ENCODE measurements at places on chromosomes 6 and 20.

GRCh38 chr20:45094864-45095574, 5.9 kb downstream of the KCNS1 start:
- no peak for DNase-seq

DNA sequence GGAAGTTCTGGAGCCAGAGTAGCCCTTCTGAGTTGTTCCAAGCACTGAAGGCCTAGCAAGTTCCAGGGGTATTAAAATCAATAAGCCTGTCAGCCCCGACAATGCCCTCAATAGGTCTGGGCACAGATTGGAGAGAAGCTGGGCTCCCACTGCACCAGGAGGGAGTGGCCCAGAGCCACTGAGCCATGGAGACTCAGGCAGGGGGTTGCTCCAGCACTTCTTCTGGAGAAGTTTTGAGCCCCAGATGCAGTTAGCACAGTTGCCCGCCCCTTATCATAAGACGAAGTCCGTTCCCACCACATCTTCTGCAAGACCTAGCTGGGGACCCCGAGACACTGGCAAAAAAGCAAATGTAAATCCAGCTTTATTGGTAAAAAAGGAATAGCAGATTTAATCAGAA, 13.0 kb downstream of the DEFB132 start:
- DNase-seq: no peak

DNA sequence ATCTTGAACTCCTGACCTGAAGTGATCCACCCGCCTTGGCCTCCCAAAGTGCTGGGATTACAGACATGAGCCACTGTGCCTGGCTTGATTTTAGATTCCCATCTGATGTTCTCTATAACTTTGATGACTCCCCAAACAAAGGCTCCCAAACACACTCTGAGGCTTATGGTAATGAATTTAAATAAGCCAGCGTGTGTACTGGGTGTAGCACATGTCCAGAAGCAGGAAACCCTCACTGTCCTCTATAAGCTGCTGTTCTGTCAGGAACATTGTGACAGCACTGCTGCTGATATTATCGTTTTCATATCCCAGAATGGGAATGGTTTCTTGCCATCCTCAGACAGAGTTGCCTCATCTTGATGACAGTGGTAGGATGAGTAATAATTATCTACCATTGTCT, 54.1 kb upstream of the SALL4 start:
- no peak for DNase-seq

GRCh38 chr6:81938991-81939732, 186.7 kb upstream of the TENT5A start:
- DNase-seq: no peak

- no peak for DNase-seq
Measured at GRCh38 chr6:1117530-1118286, 194.2 kb upstream of the FOXQ1 start.

DNA sequence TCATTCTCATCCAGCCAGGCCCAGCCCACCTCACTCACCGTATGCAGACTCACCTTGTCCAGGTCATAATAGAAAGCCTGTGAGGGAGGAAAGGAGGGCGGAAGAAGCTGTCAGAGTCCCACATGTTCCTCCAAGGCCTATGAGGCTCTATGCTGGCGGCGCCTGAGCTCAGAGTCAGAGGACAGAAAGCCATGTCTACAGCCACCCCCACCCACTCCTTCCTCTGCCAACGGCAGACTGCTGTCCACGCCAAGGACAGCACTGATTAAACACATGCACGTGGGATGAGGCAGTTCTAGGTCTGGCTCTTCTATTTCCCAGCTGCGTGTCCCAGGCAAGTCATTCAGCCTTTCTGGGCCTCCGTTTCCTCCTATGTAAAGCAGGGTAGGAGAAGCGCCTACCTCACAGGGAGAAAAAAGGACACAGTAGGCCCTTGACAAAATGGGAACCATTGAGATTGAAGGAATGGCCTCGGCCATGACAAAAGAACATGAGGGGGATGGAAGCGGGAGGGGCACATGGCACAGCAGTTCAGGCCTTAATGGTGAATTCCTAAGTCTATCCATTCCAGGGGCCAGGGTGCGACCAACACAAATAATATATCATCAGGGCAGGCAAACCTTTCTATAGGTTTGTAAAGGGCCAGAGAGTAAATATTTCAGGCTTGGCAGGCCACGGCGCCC, 80.1 kb downstream of the RIPOR3 start:
- no peak for DNase-seq

DNA sequence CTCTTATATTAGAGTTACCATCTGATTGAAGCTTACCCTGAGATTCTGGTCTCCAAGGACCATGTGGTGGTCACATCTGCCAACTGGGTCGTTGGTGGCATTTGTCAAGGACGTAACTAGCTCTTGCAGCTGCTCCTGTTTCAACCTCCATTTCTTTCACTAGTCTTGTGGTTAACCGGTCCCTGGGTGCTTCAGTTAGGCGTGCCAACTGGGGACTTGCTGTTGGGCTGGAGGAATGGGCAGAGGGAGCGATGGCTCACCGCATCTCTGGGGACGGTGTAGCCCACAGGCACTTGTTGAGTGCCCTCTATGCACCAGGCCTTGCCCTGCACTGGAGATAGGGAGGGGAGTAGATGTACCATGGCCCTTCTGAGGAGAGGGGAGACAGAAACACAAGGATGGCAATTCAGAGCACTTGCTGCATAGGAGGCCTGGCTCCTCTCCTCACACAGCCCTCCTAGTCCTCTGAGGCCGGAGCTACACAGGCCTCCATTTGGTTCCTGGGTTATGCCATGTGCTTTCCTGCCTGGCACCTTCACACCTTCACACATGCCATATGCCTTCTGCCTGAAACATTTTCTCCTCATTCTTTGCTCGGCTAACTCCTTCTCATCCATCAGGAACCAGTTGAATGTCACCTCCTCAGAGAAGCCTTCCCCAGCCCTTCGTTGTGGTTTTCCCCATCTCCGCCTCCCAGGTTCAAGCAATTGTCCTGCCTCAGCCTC, 20.0 kb upstream of the ASXL1 start:
- no peak for DNase-seq

GRCh38 chr20:18265441-18265840, 22.9 kb upstream of the ZNF133 start:
- no peak for DNase-seq

DNA sequence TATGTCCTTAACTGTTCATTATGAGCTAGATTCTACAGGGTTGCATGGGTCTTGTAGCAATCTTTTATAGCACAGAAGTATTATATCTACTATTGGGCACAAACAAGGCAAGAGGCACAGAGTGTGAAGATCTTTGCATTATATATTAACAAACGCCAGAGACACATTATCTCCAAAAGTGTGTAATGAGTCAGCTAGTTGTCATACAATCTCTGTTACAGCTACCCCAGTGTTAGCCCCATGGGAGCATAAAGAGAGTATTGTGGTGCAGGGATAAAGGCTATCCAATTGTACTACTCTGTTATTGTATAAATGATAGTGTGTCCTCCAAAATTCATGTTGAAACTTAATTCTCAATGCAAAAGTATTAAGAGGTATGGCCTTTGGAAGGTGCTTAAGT, 148.4 kb upstream of the RIMS1 start:
- DNase-seq: no peak

DNA sequence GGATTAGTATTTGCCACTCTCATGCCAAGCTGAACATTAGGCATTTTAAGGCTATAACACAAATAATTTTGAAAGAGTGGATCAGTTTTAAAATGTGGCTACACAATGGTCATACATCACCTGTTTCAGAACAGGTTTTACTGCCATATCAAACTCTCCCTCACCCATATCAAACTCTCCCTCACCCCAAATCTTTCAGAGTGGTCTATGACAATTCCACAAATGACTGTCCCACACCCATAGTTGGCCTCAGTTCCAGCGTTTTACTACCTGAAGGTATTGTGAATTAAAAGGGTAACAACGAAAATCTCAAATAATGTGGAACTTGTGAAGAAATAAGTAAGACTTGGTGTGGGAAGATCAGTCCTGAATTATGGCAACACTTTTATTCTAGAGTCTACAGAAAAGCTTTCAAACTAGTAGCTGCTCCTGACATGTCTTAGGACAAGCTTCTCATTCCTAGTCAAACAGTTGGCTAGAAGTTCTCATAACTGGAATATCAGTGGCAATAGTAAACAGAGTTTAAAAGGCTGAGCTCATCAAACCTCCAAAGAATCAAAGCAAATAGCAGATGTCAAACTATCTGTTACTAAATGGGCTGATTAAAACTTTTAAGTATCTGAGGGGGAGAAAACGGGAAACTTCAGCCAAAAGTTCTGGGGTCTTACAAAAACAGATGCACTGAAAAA, 52.4 kb downstream of the MAP3K7 start:
- DNase-seq: no peak

- peak; percentile 45 for DNase-seq
Measured at GRCh38 chr6:122798099-122798641, 9.1 kb downstream of the SMPDL3A start.

DNA sequence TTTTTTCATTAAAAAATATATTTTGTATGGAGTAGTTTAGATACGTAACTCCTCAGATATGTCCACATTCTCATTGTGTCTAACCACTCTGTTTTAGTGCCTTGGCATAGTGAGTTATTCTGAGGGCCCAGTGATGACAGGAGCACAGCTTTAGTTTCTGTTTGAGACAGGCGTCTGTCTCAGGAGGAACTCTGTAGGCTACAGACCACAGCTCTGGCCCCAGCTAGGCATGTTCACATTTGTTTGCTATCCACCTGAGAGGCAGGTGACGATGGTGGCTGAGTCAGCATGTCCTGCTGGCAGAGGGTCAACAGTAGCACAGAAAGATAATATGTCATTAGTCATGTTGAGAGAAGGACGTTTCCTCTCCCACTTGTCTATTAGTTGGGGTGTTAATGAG, 16.3 kb downstream of the LRRC1 start:
- no peak for DNase-seq

DNA sequence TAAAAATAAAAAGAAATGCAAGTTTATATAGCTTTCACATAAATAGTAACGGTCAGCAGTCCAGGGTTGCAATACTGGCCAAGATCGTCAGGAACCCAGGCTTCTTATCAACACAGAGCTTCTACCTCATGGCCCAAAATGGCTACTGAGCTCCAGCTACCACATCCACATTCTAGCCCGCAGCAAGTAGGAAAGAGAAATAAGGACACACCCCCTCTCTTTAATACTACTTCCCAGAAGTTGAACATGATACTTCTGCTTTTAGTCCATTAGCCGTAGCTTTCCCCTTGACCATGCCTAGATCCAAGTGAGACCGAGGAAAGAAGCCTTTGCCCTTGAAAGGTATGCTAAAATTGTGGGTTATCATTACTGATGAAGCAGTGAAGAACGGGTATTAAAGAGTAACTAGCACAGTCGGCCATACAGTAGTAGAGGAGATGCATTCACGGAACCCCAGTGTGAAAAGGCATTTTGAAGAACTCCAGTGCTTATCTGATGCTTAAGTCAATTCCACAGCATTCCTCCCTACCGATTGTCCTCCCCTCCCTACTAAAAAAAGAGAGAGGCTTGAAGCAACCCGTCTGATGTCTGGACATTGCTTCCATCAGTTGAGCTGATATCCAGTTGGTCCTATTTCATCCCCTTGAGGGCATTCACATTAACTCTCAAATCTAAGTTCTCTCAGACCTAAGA, 226.9 kb upstream of the RREB1 start:
- DNase-seq: no peak

DNA sequence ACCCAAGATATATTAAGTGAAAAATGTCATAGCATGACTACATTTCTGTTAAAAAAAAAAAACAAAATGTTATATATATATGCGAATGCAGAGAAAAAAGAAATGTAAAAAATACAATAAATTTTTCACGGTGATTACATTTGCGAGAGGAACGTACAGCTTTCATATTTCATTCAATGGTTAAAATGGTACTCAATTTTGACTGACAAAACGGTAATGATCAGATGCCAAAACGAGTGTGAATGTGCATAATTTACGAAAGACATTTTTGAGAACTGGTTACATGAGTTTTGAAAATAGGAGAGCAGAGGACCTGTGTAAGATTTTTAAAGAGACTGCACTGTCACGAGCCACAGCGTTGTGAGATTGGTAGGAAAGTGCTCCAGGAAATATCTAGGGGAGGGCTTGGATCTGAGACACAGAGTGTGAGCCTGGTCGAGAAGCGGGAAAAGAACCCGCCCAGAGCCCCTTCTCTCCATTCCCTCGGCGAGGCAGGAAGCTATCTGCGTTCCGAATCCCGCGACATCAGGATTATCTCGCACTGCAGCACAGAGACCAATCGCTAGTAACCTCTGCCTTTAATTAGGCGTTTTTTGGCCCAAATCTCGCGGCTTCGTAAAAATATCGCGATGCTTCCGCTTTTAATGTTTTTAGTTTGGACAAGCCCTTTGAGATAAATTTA, 28.5 kb downstream of the TRIM27 start:
- peak; percentile 92 for DNase-seq

DNA sequence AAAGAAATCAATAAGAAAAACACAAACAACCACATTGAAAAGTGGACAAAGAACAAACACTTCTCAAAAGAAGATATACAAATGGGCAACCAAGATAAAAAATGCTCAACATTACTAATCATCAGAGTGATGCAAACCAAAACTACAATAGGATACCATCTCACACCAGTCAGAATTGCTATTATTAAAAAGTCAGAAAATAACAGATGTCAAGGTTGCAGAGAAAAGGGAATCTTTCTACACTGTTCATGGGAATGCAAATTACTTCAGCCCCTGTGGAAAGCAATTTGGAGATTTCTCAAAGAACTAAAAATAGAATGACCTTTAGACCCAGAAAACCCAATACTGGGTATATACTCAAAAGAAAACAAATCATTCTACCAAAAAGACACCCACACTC, 29.8 kb downstream of the KIF6 start:
- no peak for DNase-seq

DNA sequence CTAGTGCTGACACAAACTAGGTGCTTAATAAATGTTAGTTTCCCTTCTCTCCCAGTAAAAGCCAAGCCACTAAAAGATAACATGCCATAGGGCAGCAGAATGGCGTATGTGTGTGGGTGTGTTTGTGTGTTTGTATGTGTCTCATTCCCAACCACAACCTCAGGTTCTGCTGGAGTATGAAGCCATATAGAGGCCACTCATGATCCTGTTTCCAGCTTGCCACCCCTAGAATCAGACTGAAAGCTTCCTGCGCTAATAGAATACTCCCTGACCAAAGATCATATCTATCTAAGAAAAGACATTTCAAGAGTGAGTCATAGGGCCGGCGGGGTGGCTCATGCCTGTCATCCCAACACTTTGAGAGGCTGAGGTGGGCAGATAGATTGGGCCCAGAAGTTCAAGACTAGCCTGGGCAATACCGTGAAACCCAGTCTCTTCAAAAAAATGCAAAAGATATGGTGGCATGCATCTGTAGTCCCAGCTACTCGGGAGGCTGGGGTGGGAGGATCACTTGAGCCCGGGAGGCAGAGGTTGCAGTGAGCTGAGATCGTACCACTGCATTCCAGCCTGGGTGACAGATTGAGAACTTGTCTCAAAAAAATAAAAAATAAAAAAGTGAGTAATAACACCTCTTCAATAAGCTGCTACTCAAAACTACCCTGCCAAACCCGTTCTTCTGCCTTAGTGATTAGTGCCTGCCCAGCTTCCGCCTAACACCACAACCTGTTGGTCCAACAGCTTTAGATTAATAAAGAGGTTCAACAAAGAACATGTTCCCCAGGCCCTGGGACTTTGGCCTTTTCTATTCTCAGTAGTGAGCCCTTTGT, 11.8 kb upstream of the SNRPC start:
- no peak for DNase-seq
